ENCODE measurements at places on chromosomes 11 and 22. TPM values are rescaled to one million over a fixed set of nuclear protein-coding genes. Genes with fewer than 3 reads are reported as not detected.

Gene ALDH3B1
- polyA plus RNA-seq: 74.2 TPM

DNA sequence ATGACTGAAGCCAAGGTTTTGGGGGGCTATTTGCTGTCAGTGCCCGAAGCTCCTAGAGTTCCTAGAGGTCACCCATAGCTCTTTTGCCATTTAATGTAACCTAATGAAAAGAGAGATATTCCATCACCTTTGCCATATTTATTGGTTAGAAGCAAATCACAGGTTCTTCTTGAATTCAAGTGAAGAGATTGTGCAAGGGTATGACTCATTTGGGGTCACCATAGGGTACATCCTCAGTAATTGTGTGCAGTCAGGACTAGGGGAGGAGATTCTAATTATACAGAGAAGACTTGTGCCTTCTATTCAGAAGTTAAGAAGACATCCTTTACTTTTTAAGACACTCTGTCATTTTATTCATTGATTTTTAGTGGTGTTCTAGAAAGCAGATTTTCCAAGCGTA is 6.9 kb upstream of the PRAME start:
- no peak for DNase-seq

GRCh38 chr11:116691771-116692177 is 81.0 kb downstream of the BUD13 start:
- no peak for DNase-seq

Gene CENPM
- polyA plus RNA-seq: 30.4 TPM

- DNase-seq: no peak
Observed at GRCh38 chr11:62621027-62621566, 689 bp downstream of the B3GAT3 start.

- no peak for DNase-seq
Observed at GRCh38 chr22:23657727-23658126, 25.6 kb upstream of the DRICH1 start.

GRCh38 chr11:128905345-128906184 is 14.4 kb downstream of the KCNJ5 start:
- no peak for DNase-seq

DNA sequence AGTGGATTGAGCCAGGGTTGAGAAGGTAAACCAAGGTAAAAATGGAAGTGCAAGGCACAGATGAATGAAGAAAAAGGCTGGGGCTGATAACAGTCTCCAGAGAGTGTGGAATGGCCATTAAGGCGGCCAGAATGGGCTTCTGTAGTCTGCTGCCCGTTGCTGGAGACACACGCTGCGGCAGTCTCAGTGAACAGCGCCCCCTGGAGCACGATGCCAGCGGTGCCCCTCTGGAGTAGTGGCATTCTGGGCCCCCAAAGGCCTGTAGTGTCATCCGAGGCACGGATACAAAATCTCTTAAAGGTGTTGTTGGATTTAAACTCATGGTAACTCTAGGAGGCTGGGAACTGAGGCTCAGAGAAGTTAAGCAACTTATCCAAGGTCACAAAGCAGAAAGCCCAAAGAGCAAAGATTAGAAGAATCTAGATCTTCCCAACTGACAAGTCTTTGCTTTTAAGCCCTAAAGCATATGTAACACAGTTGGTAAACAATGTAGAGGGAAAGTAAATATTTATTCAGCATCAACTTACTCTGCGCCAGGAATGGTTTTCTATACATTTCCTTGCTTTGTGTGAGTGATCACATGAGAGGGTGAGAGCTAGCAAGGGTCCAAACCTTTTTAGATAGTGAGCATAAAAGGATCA is 18.2 kb downstream of the KCNJ1 start:
- no peak for DNase-seq

DNA sequence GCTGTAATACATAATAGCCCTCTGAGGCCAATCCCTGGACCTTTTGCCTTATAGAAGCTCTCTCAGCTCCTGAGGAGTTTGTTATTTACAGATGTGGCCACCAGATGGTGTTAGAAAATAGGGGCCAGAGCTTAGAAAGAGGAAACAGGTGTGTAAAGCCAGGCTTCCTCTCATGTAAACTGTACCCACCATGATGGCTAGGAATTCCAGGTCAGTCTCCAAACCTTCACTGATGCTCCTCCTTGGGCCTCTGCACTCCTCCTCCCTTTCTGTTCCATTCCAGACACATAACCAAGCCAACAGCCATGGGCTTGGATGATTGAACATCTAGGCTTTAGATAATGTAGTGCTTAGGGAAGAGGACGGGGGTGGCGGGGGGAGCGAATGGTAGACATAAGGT is 39.7 kb downstream of the USP35 start:
- DNase-seq: no peak

DNA sequence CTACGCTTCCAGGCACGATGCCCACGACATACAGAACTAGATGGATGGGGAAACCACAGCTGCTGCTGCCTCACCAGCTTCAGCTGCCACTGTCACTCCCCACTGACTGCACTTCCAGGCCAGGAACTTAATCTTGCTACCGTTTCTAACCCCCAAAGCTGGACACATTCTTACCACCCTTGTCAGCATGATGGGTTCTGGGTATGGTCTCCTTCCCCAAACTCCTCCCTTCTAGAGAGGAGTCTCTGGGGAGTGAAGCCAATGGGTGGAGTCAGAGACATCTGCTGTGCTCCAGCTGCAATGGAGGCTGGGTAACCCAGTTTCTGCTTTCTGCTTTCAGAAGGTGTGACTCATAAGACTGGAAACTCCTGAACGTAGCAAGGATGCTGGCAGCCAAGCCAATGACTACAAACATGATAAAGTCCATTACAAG is 87.0 kb upstream of the THY1 start:
- peak; percentile 46 for DNase-seq

DNA sequence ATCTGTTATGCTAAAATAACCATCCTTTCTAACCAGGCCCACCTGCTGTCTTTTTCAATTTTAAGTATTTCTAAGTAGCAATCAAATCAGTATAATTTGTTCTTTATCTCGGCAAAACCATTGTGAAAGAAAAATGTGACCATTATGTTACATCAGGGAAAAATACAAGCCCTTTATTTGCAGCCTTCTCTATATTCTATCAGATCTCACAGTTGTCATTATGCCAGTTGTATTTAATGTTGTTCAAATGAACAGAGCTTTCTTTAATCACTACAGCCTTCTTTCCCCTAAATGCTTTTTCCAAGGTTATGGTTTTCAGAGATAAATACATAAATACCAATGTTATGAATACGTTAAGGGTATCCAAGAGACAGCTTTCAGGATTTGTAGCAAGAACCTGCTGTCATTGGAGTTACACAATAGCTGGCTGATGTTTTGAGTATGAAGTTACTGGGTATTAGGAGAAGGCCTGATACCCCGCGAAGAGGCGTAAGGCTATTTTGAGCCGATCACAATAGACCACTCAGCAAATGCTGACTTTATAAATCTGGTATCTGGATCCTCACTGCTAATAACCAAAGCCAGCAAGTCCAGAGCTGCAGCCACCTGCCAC is 406.3 kb downstream of the CADM1 start:
- no peak for DNase-seq

Gene MUC6
- polyA plus RNA-seq: not detected

Gene TYMP
- polyA plus RNA-seq: 13.1 TPM

- no peak for DNase-seq
Observed at GRCh38 chr11:88188251-88188931, 13.1 kb upstream of the RAB38 start.

DNA sequence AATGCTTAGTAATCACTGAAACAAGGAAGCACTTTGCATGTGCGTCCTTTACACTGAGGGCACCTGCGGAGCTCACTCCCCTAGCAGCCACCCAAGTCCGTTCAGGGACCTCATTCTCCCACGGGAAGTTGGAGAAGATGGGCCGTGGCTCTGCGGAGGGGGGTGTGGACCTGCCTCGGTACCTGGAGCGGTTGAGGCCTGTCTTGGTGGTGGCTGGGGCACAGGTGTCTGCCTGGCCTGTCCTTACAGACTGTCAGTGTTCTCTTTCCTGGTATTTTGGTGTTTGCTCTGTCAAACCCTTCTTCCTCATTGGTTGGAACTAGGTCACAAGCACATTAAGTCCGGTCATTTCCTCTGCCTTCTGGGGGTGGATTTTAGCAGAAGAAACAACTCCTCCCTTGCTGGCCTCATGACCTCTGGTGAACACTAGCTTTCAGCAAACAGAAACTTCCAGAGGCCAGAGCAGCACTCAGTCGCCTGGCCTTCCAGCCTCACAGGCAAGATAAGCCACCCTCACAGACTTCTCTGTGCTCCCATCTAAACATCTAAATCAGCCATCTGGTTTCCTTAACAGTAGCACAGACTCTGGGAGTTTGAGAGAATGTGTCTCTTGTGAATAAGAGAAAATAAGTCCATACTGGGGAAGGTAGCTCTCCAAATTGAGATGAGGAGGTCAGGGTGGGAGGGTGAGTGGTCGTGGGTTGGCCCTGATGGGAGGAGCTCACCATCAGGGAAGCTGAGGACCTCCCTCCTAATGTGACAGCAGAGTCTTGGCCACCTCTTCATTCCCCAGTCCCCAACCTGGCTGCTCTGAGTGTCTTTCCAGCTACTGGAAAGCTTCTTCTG is 8.6 kb downstream of the SNAP29 start:
- DNase-seq: no peak

Gene MMP27
- not detected for polyA plus RNA-seq

GRCh38 chr22:21972293-21972779 is 10.3 kb downstream of the TOP3B start:
- no peak for DNase-seq

GRCh38 chr11:721741-722345 is 15.8 kb downstream of the EPS8L2 start:
- no peak for DNase-seq

Gene CD44
- polyA plus RNA-seq: 1,200 TPM

Gene SLC25A18
- 0.07 TPM for polyA plus RNA-seq

GRCh38 chr22:38074181-38075104 is 9.5 kb downstream of the SLC16A8 start:
- no peak for DNase-seq

GRCh38 chr11:2860636-2861035 is 24.9 kb downstream of the CDKN1C start:
- no peak for DNase-seq

GRCh38 chr11:79670882-79671281 is 230.1 kb upstream of the TENM4 start:
- DNase-seq: no peak

DNA sequence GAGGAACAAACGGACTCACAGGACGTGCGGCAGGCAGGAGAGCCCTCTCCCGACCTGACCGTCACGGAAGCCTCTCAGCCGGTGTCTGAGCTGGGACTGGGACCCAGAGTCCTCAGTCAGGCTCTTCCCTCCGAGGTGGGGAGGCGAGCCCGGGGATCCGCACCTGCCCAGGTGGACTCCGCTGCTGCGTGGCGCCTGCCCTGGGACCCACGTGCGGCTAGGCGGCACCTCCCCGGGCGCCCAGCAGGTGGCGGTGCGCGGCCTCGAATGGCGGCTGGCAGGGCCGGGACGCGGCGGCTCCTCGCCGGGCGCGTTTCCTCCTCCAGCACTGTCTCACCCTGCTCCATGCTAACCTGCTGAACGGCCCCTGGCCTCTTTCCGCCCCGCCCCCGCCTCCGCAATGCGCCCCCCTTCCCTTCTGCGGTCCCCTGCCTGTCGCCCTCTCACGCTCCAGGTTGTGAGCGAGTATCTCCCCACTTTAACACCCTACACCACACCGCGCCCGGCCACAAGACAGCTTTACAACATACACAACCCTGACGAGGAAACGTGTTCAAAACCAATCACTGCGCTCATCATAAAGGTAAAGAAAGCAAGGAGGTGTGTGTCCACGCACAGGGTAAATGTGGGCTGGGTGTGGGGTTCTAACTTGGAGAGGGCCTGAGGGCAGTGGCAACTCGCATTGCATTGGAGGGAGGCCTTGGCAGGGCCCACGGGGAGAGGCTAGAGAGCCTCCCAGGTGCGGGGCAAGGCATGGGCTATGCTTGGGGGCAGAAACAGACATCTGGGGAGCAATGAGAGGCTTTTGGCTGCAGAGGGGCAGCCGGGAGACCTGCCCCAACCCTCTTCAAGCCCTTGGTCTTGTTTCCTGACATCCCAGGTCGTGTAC is 25.9 kb upstream of the ATXN10 start:
- DNase-seq: no peak

DNA sequence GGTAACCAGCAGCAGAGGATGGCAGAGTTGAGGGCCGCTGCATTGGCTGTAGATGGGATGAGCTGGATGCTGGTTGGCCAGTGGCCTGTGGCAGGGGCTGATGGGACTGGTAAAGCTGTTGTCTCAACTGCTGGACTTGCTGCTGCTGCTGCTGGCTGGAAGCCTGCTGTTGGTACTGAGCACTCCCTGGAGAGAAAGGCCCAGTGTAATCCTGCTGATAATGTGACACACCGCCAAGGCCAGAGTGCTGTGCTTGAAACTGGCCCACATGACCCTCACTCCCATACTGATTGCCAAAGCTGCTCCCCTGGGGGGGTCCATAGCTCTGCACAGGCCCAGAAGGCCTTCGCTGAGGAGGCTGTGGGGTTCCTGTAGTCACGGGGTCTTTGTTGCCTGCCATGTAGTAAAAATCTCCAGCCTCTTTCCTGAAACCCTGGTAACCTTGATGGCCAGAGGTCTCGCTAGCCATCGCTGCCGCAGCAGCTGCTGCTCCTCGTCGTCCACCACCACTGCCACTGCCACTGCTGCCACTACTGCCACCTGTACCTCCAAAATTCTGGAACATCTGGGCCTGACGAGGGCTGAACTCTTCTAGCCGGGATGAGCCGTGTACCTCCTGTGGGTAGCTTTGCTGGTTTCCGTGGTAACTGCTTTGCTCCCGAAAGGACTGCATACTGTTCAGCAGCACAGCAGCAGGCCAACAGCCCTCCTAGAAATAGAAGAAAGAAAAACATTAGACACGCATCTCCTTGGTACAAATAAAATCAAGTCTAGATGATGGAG is 55.6 kb downstream of the TCF20 start:
- no peak for DNase-seq

- DNase-seq: no peak
Observed at GRCh38 chr22:19870153-19871022, 15.7 kb upstream of the GNB1L start.

GRCh38 chr11:90318651-90319050 is 95.8 kb upstream of the CHORDC1 start:
- no peak for DNase-seq

DNA sequence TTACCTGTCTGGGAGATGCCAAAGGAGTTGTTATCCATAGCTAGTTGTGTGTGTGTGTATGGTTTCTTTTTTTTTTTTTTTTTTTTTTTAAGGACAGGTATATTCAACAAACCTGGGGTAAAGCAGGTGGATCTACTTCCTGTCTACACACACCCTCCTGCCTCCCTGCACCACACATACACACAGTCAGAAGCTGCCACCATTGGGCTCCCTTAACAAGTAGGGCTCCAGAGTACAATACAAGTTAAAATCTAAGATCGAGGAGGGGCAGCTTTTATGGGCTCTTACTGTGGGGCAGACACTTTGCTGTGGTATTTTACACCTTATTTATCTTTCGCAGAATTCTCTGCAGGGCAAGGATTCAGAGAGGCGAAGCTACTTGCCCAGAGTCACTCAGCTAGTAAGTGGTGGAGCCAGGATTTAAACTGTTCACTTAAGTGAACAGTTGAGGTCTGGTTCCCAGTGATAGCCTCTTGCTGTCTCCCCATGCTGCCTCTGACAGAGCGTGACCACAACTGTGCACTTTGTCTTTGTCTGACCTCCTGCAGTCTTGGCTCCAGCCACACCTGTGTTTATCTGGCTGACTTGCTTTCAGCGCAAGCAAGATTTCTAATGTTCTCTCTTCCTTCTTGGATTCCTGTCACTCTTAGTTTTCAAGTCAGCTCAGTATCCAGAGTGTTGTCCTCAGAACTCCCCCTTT is 135.0 kb downstream of the CSNK2A3 start:
- DNase-seq: no peak
